Keratinocyte (primary cell): ENCODE measurements at places on chromosomes 2 and 18.

GRCh38 chr2:43105586-43106558, 120.5 kb downstream of the ZFP36L2 start:
- DNase-seq, result no peak

DNA sequence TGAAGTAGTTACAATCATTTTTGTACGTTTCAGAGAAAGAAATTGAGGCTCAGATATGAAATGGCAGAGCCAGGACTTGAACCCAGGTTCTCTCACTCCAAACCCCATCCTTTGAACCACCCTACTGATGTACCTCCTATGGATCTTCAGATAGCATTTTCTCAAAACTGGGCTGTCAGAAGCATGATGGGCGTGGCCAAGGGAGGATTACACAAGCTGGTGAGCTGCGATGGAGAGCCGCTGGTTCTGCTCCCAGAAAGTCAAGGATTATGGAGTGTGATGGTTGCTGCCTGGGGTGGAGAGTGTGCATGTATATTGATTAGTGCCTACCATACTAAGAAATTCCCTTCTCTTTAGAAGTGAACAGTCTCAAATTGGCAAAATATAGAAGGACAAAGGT, 47.0 kb upstream of the PPP1CB start:
- no peak for DNase-seq

- no peak for DNase-seq
Measured at GRCh38 chr2:219457784-219458369, 23.2 kb downstream of the SPEG start.

DNA sequence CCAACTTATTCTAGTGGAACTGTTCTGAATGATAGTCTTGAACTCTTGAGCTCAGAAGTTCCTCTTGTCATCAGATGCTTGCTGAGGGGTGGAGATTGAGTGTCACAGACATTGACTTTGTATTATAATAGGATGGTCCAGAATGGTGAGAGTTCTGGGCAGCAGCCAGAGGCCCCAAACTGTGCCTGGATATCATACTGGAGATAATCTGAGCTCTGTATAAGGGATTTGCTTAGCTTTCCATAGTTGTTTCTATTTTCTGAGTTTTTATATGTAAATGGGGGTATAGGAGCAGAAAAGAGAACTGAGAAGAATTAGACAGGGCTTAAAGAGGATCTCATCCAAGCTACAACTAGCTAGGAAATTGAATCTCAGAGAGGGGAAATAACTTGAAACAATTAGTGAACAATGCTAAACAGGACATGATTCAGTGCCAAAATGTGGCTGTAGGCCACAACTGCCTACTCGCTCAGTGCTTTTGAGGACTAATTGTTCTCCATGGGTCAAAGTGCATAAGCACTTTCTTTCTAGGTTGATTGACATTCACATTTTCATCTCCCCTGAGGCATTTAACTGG, 10.1 kb upstream of the LCLAT1 start:
- DNase-seq, result no peak

GRCh38 chr2:201258666-201259615, 1.4 kb upstream of the CASP8 start:
- DNase-seq, result no peak

- no peak for DNase-seq
Measured at GRCh38 chr18:8496186-8496585, 113.1 kb upstream of the RAB12 start.

- DNase-seq, result no peak
Measured at GRCh38 chr18:60506682-60507081, 134.1 kb upstream of the MC4R start.

DNA sequence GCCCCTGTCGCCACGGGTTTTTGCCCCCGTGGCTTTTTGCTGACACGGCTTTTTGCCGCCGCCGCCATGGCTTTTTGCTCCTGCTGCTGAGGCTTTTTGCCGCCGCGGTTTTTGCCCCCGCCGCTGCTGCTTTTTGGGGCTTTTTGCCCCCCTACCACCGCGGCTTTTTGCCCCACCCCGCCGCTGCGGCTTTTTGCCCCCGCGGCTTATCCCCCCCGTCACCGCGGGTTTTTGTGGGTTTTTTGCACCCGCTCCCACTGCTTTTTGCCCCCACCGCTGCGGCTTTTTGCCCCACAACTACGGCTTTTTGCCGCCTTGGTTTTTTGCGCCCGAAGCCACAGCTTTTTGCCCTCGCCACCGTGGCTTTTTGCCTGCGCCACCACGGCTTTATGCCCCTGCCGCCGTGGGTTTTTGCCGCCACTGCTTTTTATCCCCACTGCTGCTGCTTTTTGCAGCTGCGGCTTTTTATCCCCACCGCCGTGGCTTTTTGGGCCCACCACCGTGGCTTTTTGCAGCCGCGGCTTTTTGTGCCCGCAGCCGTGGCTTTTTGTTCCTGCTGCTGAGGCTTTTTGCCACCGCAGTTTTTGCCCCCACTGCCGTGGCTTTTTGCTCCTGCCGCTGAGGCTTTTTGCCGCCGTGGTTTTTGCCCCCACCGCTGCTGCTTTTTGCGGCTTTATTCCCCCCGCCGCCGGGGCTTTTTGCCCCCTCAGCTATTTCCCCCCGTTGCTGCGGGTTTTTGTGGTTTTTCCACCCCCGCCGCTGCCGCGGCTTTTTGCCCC, 2798.0 kb upstream of the TEKT4 start:
- DNase-seq, result no peak

- no peak for DNase-seq
Measured at GRCh38 chr18:8657050-8657820, 48.0 kb downstream of the RAB12 start.

DNA sequence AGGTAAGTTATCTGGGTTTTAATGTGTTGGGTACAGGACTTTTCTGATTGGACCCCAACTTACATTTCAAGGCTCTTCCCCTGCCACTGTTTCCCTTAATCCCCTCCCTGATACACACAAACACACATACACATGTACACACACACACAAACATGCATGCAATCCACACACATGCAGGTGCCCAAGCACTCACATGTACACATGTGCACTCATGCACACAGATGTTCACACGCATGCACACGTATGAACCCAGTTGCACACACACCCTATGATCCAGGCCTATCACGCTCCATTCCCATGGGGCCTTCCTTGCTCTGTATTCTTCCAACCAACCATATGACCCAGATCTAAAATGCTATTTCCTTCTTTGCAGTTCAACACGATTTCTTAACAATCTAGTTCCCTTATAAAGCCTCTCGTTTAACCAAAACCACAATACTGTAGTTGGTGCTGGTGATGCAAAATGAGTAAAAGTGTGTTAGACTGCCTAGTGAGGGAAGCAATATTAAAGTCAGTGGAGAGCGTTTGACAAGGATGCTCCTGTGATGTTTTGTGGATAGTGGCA, 11.1 kb downstream of the SERPINB8 start:
- DNase-seq, result no peak

- no peak for DNase-seq
Measured at GRCh38 chr2:108124736-108125495, 114.9 kb upstream of the SULT1C3 start.

DNA sequence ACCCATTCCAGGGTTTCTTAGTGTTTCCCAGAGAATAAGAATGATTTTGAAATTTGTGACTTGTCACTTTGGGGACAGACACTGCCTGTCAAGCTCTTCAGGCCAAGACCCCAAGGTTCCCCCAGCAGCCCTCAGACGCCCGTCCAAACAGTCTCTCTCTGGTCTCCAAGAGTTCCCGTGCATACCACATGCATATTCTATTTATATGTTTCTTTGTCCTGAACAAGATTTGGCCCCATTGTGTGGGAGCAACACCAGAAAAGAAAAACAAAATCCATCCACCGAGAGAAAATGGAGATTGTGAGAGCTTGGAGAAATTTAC, 52.2 kb upstream of the CTAGE1 start:
- DNase-seq, result no peak

GRCh38 chr2:73987109-73987947, 2.6 kb downstream of the TET3 start:
- no peak for DNase-seq

DNA sequence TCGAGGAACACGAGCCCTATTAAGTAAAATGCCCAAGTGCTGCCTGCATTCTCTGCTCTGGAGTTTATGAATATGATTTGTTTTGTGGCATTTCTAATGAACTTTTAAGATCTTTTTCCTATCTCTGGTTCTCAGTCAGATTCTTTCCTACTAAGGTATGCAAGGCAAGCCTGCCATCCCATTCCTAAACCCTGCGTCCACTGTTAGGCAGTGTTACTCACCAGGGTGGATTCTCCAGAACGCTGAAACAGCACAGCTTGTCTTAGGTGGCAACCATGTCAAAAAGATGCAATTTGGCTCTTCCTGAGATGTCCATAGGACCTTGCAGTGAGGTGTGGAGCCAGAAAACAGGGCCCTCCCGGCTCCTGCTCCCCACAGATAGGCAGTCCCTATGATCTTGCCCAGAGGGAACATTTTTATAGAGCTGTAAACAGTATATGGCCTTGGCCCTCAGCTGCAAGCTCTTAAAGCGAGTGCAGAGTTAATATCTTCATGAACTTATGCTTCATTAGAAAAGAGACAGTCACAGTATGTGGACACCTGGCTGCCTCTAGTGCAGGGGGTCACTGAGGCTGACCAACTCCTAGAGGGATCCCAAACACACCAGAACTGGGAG, 84.4 kb downstream of the TPGS2 start:
- DNase-seq, result no peak

- DNase-seq, result no peak
Measured at GRCh38 chr2:82224301-82224940, 1919.9 kb upstream of the LRRTM1 start.
